ENCODE measurements at places on chromosomes 1 and 21. TPM values are rescaled to one million over a fixed set of nuclear protein-coding genes. Genes with fewer than 3 reads are reported as not detected.

The SHCBP1L gene
- not detected for total RNA-seq

The HES2 gene
- not detected for total RNA-seq

The CELA2A gene
- not detected for total RNA-seq

The TMEM51 gene
- 0.30 TPM for total RNA-seq

The CAPN8 gene
- total RNA-seq, result 0.29 TPM

The FAAH gene
- total RNA-seq, result 5.6 TPM

The LCE6A gene
- not detected for total RNA-seq

The TMEM125 gene
- not detected for total RNA-seq

The PRKAA2 gene
- not detected for total RNA-seq

The TAGLN2 gene
- total RNA-seq, result 342 TPM

The CRYBG2 gene
- total RNA-seq, result 1.8 TPM

The SELL gene
- total RNA-seq, result 262 TPM

The MRAP gene
- not detected for total RNA-seq

The NLRP3 gene
- total RNA-seq, result 1.4 TPM

The DIPK1A gene
- total RNA-seq, result 22.7 TPM

The ACADM gene
- total RNA-seq, result 57.4 TPM

Measured in B cell (primary cell).